ENCODE measurements at places on chromosomes 6 and 20. TPM values are rescaled to one million over a fixed set of nuclear protein-coding genes. Genes with fewer than 3 reads are reported as not detected.

MMP24OS gene
- 28.4 TPM for total RNA-seq

TMEM14B gene
- total RNA-seq: 36.8 TPM

COL20A1 gene
- total RNA-seq: 1.2 TPM

FAM209B gene
- not detected for total RNA-seq

WFDC5 gene
- 1.2 TPM for total RNA-seq

HLA-DOA gene
- 0.72 TPM for total RNA-seq

MUCL3 gene
- 2.4 TPM for total RNA-seq
